ENCODE measurements at places on chromosomes 4 and X.

- DNase-seq: no peak
Observed at GRCh38 chr4:1015746-1016145, 4.3 kb downstream of the FGFRL1 start.

GRCh38 chr4:66842724-66843088 lies 702.6 kb downstream of the CENPC start:
- no peak for DNase-seq

- no peak for DNase-seq
Observed at GRCh38 chrX:19303256-19303880, 40.4 kb upstream of the PDHA1 start.

- no peak for DNase-seq
Observed at GRCh38 chrX:107726816-107727534, 48.6 kb downstream of the TSC22D3 start.

Measured in SHP77 (cell line).